IPS DF 6.9 (cell line): ENCODE measurements at places on chromosomes 5 and 9.
A peak's percentile ranks its signal among the peaks of the same experiment; 100 is the strongest.

- no peak for DNase-seq
Measured at GRCh38 chr9:88954066-88954465, 37.2 kb upstream of the S1PR3 start.

DNA sequence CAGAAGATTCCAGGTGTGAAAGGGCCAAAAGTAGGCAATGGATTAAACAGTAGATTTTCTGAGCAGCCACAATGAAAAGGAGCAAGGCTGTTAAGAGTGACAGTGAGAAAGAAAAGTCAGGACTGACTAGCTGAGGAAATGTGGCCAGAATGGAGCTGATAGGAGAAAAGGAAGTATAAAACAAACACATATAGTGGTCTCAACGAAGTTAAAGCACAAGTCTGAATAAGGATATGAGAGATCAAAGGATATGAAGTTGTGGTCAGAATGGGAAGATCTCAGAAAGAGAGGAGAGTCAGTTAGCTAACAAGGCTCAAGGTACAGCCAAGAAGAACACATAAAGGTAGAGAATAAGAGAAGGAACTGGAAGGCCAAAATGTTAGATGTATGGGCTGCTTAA, 39.9 kb downstream of the FNIP1 start:
- no peak for DNase-seq

GRCh38 chr9:121876658-121877271, 216.3 kb downstream of the TTLL11 start:
- DNase-seq, result no peak

DNA sequence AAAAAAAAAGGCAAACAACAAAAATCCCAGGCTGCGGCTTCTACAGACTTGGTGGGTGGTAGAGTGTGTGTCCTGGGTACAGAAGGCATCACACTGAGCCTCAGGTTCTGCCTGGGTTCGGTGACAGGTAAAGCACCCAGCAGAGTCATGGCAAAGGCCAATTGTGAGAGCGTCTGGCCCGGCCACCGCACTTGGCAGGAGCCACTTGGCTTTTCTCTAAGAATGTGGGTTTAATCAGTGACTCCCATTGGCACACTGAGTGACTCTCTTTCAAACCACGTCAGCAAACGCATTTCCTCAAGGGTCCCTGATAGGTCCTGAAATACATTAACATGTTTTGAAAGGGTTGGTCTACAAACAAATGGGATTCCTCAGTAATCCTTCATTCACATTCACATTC, 17.0 kb downstream of the COL23A1 start:
- DNase-seq, result no peak

DNA sequence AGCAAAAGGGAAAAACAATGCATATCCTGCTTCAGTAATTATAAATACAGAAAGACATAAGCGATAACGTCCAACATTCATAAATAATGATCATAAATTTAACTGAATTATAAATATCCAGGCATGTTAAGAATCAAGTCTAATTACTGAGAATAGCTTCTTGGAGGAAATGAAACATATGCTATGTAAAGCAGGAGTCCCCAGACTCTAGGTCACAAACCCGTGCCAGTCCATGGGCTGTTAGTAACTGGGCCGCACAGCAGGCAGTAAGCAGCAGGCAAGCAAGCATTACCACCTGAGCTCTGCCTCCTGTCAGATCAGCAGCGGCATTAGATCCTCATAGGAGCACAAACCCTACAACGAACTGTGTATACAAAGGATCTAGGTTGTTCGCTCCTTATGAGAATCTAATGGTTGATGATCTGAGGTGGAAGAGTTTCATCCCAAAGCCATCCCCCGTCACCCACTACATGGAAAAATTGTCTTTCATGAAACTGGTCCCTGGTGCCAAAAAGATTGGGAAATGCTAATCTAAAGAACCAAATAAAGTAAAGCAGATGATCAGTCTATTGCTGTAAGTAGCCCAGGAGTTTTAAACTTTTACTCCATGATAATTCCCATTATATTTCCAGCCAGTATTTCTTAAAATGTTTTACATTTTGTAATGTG, 50.4 kb downstream of the CERT1 start:
- DNase-seq, result no peak

GRCh38 chr5:40401284-40402006, 278.3 kb upstream of the PTGER4 start:
- DNase-seq, result no peak

DNA sequence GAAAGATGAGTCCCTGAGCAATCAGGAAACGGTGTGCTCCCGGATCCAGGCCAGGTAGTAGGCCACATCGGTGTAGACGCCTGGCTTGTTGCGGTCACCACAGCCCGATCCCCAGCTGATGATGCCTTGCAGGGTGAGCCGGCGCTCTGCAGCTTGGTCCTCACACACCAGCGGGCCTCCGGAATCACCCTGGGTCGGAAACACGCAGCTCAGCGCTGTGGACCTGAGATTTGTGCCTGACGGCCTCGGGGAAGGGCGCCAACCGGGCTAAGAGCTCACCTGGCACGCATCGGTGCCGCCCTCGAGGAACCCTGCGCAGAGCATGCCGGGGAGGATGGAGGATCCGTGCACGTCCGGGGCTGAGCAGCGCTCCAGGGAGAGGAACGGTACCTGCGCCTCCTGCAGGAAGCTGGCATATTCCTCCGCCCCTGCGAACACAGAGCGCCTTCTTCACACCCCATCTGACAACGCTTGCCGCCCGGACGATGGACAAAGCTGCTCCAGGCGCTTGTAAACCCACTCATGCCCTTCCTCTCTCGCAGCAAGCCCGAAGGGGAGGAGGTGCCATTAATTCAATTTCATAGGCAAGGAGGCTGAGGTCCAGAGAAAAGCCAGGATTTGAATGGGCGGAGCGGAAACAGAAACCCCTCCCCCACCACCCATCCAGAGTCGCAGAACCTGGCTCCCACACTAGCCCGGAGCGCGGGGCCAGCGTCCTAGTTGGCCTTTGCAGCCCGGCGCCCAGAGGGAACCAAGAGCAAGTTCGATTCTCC, 2.0 kb upstream of the PFN3 start:
- peak; percentile 77 for DNase-seq

GRCh38 chr5:106121972-106122605, 1548.6 kb downstream of the EFNA5 start:
- DNase-seq, result peak; percentile 18

DNA sequence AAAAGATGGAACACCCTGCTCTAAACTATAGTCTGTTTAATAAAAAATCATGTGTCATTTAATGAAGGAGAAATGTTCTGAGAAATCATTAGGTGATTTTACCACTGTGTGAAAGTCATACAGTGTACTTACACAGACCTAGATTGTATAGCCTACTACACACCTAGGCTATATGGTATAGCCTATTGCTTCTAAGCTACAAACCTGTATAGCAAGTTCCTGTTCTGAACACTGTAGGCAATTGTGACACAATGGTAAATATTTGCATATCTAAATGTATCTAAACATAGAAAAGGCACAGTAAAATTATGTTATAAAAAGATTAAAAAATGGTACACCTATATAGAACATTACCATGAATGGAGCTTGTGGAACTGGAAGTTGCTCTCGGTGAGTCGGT, 40.6 kb downstream of the EFNA5 start:
- no peak for DNase-seq

- no peak for DNase-seq
Measured at GRCh38 chr5:164636456-164636855, 1131.0 kb downstream of the MAT2B start.

DNA sequence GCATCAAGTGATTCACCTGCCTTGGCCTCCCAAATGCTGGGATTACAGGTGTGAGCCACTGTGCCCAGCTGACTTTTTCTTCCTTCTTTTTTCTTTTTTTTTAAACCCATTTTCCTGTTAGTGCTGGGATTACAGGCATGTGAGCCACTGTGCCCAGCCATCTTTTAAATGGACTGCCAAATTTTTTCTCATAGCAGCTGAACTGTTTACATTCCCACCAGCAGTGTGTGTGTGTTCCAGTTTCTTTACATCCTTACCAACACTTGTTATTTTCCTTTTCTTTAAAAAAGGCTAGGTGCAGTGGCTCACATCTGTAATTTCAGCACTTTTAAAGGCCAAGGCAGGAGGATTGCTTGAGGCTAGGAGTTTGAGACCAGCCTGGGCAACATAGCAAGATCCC, 76.9 kb downstream of the UBE2R2 start:
- DNase-seq, result no peak

DNA sequence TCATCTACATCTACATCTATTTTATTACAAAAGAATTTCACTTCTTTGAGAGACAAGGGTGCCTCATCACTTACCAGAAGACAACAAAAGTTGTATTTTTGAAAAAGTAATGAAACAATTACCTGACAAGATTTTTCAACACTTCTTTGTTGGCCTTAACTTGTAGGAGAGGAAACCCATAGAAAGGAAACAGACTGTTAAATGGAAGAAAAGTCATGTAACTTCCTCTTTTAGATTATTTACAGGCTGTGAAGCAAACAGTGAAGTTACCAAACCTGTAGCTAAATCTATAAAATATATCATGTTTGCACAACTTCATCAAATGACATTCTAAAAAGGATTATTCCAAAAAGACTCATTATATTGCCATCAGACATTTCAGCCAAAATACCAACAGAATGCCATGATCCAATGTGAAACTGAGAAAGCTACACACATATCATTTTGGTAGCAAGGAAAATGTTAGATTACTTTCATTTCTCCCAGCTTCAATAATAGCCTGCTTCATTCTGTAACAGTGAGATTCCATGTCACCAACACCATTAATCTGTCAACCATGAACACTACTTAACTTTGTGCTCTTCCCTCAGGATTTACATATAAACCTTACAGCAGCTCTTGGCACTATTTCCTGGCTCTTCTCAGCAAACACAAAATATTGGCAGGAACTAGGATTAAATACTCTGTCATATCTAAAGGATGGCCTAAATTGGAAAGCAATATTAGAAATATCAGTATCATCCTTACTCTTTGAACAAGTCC, 122.5 kb downstream of the MCTP1 start:
- no peak for DNase-seq

- DNase-seq, result no peak
Measured at GRCh38 chr5:111627862-111628261, 115.5 kb upstream of the STARD4 start.

DNA sequence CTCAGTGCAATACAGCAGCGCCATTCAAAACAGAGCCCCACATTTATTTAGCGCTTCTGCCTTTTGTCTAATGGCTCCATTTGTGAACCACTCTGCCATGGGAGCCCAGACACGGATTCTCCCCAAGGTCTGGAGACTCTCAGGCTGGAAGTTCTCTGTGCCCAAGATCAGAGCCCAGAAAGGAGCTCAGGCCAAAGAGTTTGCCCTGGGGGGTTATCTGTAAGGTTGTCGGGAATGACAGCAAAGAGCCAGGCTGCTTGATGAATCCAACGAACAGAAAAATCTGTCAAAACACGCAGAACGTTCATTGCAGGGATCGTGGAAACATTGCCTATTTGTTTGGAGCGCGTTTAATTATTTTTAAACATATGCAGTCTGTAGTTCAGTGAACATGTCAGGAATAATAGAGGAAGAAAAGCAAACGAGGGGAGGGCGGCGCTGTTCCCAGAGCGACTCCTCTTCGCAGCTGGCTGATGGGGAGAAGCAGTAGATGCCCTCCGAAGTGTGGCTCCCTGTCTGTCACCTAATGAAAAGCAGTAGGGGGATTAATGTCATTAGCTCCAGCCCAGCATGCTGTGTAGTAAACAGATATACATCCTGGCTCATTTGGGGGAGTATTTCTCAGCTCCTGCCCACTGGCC, 464.9 kb upstream of the MPDZ start:
- no peak for DNase-seq

DNA sequence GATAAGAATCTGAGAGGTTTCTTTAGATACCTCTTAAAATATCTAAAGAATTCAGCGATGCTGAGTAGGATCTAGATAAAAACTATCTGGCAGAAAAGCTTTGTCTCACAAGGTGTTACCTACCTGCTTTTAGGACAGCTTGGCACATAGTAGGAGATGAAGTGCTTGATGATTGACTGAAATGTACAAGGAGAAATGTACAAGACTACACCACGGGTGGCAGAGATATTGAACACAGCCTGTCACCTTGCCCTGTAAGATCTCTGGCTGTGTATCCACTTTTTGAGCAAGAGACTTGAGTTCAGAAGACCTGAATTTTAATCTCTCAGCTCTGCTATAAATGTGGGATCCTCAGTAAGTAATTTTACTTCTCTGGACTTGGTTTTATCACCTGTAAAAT, 15.7 kb downstream of the ALDOB start:
- DNase-seq, result no peak

DNA sequence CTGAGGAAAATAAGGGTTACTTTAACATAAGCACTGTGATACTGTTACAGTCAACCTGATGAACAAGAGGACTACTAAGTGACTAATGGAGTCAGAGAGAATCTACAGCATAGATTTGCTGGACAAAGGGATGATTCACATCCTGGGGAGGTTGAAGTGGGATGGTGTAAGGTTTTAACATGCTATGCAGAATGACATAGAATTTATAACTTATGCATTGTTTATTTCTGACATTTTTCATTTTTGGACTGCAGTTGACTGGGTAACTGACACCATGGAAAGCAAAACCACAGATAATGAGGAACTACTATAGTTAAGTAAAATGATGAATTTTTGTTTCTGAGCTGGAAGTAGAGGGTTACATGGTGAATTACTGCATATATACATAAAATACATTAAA, 389.2 kb downstream of the MAT2B start:
- no peak for DNase-seq

- DNase-seq, result no peak
Measured at GRCh38 chr5:42500003-42500599, 76.9 kb downstream of the GHR start.

DNA sequence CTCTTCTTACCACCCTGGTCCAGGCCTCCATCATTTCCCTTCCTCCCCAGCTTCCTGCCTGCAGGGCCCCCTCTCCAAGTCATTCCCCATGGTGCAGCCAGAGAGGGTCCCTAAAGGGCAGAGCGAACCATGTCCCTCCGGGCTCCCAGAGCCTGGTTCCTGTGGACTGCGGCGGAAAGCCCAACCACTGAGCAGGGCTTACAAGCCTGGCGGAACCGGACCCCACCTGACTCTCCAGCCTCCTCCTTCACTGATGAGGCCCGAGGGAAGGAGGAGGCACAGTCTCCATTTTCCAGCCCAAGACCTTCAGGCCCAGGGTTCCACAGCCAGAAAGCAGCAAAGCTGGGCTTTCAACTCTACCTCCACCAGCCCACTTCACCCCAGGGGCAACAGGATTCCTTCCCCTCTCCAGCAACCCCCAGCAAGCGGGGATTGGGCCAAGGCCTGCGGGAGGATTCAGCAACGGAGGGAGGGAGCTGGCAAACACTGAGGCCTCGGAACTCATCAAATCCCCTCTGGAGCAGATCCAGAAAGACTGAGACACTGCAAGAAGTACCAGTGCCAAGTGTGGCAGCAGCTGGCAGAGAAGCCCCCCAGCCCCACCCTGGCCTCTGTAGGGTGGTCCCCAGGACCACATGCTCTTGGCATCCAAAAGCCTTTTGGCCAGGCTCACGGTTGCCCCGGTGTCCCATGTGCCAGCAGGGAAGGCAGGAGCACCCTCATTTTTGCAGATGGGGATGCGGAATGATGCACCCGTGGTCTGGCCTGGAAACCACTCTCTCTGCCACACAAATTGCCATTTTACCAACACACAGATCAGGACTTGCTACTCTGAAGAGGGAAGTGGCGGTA, 3.1 kb downstream of the FAM163B start:
- DNase-seq, result no peak
